ENCODE measurements at places on chromosomes 4 and X.

DNA sequence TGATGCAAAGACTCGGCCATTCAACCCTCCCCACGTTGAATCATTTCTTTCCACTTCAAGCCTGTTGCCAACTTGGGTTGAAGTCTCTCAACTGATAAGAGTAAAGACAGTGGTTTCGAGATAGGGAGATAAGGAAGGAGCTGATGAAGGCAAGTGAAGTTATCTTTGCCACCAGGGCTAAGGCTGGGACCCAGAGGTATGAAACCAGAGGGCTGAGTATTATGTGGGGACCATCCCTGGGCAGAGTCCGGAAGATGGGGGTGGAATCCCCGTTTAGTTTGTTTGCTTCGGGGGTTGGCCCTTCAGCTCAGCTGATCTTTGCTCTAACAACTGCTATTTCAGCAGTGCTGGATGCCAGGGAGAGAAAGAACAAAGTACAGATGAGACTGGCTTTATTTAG lies 2.3 kb upstream of the XPNPEP2 start:
- no peak for DNase-seq

GRCh38 chrX:44054863-44055601 lies 81.8 kb upstream of the NDP start:
- no peak for DNase-seq

DNA sequence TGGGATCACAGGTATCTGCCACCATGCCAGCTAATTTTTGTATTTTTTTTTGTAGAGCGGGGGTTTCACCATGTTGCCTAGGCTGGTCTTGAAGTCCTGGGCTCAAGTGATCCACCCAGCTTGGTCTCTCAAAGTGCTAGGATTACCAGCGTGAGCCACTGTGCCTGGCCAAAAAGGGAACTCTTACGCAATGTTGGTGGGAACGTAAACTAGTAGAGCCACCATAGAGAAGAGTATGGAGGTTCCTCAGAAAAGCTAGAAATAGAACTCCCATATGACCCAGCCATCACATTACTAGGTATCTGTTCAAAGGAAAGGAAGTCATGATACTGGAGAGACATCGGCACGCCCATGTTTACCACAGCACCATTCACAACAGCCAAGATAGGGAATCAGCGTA lies 85.9 kb downstream of the PRKX start:
- no peak for DNase-seq

- no peak for DNase-seq
Observed at GRCh38 chr4:113232194-113232593, 182.7 kb downstream of the ANK2 start.

- no peak for DNase-seq
Observed at GRCh38 chr4:85808864-85809263, 333.9 kb downstream of the ARHGAP24 start.

All from SK-N-DZ (cell line).